ENCODE measurements at places on chromosomes 11 and 22.
A peak's percentile ranks its signal among the peaks of the same experiment; 100 is the strongest.

DNA sequence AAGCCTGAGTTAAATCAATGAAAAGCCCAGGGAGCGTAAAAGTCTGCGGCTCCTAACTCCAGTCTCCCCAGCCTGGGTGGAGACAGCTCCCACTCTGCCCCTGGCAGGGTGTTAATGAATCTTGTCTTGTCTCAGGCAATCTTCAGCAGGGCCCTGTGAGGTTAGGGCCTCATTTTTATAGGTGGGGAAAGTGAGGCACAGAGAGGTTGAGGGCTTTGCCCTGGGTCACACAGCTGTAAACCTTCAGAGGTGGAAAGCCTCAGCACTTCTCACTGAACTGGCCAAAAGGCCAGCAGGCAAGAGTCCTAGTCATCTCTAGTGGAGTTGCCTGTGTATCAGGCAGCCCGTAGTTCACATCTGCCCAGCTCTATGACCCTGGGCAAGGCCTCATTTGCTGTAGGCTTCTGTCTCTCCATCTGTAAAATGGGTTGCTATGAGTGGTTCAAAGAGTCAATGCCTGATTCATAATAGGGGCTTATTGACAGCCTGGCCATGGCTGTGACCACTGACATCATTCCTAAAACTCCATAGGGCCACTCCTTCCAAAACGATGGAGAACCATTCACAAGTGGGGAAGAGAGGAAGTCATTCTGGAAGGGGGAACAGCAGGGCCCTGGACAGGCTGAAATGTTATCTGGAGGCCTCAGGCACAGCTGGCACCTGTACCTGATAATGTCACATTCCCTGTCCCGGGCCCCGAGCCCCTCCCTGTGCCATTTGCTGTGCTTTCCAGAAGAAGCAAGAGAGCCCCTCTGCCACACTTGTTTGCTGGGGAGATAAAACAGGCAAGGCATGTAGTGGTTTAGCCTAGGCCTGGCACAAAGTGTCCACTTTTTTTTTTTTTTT, 6.0 kb downstream of the CBX7 start:
- DNase-seq, result no peak

GRCh38 chr11:30983143-30983542, 386.4 kb downstream of the DCDC1 start:
- DNase-seq, result no peak

GRCh38 chr11:115736146-115736545, 231.9 kb upstream of the CADM1 start:
- DNase-seq, result no peak

DNA sequence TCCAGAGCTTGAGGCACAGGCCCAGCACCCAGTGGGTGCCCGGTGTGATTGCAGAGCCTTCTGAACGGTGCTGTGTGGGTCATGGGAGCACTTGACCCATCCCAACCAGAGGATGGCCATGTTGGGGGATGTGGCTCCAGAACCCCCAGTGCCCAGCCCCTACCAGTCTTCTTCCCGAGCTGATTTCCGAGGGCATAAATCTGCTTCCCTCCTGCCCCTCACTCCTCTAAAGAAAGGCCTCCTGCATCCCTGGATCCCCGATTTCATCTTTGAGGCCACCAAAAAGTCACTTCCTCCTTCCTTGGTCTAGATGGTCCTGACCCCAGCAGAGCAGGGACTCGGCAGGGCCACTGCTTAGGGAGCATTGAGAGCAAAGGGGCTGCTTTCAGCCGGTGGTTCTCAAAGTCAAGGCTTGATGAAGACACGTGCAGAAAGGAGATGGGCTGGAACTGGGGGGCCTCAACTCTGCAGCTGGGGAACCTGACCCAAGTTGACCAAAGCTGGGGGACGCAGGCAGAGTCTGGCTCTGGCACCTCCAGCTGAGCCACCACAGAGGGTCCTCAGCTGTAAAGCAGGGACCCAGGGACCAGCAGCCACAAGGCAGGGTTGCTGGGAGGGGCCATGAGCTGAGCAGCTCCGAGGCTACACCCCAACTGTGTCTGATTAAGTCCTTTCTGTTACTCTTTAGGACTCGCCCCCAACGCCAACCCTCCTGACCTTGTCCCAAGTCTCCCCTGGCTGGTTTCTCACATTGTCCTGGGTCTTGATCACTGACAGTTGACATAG, 56.6 kb downstream of the LINC01488 start:
- DNase-seq, result no peak

DNA sequence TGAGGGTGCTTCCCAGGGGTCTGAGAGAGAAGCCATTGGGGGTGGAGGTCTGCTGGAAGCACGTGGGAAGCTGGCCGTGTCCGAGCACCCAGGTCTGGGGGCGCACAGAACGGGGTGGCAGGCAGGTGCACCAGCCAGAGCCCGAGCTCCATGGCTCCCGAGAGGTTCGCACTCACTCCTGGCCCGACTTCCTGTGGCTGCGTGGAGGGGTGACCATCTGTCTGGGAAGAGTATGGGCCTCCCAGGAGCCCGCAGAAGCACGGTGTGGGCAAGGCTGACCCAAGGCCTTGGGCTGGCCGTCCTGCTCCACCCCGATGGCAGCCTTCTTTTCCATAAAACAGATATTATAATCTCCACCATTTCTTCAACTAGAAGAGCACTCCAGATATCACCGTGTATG, 256.0 kb upstream of the B3GAT1 start:
- DNase-seq, result peak; percentile 37

DNA sequence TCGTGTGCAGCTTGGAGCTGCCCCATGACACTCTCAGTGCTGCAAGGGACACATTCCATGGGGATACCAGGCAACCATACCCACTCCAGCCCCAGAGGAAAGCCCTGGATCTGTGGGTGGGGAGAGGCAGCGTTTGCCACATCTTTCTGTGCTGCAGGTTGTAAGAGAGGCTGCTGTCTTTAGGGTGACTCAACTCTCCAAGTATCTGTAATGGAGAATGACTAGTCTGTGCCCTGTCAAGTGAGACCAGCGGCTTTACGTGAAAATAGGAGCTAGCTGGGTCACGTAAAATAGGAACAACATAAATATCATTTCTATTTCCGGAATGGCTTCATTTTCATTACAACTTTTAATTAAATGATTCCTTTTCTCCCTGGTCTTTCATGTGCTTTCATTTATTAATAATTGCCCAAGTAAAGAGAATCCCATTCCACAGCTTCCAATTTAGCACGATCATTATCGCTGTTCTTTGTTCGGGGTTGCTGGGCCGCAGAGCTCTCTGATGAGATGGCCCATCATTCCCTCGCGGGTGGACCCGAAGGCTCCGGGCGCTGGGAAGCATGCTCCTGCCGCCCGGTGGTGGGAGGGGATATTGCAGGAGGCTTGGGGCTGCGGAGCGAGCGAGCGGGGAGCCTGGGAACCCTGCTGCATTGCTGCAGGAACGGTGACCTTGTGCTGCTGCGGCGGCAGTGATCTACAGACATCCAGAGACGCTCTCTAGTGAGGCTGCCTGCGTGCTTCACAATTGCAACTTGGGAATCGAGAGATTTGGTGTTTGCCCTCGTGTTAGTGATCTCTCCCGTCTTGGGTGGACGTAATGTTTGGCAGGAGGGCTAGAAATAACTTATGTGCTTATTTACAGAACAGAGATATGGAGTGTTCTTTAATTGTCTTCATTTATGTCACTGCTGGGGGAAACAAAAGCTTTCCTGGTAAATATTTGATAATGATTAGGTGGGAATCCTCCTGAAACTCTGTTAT, 10.6 kb downstream of the SLC6A5 start:
- peak; percentile 80 for DNase-seq

- DNase-seq, result peak; percentile 79
Observed at GRCh38 chr11:2898366-2899079, 12.9 kb upstream of the CDKN1C start.

DNA sequence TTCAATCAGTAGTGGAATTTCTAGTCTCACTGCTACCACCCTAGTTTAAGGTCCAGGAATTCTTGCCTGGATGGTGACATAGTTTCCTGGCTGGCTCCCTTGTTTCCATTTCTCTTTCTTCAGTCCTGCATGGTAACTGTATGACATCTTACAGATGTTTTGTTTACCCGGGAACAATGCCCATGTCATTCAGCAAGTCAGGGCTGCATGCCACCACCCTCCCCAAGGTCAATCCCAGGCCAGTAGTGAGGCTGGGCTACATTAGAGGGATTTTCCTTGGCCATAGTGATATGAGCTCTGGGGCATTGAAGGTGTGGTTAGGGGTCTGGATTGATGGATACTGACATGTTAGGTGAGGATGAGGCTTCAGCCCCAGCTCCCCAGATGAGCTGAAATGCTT, 114.9 kb upstream of the E2F8 start:
- no peak for DNase-seq

- DNase-seq, result no peak
Observed at GRCh38 chr11:64088162-64089026, 52.7 kb downstream of the FLRT1 start.

DNA sequence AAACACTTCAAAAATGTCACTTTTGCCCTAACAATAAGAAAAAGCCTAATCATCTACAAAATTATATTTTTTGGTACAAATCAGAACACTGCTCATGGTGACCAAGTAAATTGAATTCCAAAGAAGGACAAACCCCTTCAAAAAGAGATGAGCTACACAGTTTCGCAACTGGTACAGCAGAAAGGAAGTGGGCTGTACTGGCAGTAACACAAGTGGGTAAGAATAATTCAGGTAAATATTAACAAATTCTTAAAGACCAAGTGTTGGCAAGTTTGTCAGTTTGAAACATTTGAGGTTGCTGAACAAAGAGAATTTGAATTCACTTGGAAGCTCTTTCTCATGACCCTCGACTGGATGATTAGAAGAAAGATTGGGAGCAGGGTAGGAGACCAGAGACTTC, 35.5 kb downstream of the MSANTD4 start:
- no peak for DNase-seq

- no peak for DNase-seq
Observed at GRCh38 chr11:64786308-64786707, 8.0 kb upstream of the SF1 start.

DNA sequence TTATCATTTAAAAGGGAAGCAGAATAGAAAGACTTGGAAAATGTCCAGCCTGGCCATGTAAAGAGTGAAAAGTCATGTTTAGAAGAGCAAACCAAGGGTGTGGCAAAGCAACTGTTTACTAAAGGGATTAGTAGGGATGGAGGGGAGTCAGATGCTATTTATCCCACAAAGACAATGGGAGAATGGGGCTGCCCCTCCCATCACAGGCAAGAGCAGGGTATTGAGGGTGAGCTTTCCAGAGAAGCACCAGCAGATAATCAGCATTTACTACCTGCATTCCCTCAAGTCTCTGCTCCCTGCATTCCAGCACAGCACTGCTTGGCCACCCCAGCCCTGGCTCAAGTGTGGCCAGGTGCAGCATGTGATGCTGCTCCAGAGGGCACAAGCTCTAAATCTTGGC, 18.5 kb upstream of the QSER1 start:
- no peak for DNase-seq

DNA sequence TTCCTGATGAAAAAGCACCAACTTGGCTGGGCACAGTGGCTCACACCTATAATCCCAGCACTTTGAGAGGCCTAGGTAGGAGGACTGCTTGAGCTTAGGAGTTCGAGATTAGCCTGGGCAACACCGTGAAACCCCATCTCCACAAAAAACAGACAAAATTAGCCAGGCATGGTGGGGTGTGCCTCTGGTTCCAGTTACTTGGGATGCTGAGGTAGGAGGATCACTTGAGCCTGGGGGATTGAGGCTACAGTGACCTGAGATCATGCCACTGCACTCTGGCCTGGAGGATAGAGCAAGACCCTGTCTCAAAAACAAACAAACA, 3.0 kb downstream of the HPS4 start:
- DNase-seq, result no peak

Data from activated CD8-positive, alpha-beta memory T cell treated with anti-CD3 and anti-CD28 coated beads for 24 hours (primary cell).